ENCODE measurements at places on chromosomes 6 and 20.

GRCh38 chr6:74073999-74074398 lies 378.0 kb downstream of the CD109 start:
- no peak for DNase-seq

GRCh38 chr6:10730254-10730653 lies 7.4 kb downstream of the TMEM14C start:
- no peak for DNase-seq

DNA sequence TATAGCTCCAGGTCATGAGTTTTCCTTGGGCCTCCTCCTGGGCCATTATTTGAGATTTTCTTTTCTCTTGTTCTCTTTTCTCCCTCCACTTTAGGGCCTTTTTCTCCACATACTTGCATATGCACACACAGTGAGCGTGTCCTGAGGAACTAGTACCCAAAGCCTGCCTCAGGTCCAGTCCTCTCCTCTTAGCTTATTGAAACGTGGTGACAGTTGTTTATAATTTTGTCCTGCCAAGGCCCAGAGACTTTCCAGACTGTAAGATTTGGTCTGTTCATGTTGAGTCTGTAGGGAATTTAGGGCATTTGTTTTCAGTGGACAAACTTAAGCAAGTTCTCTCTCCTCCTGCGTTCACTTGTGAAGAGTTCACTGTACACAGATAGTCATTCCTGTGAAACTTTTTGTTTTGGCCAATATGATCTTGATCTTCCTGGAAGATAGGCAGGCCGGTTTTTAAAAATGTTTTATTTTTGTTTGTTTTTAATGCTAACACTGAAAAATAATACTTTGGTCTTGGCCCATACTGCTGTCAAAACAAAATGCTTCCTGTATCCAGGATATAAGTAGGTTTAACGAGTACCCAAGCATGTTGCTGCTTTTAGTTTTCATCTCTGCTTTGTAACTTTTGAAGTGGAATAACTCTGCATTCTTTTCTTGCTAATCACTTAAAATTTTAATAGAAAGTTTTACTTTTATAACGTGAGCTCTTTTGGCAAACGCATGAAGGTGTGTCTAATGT lies 20.7 kb downstream of the LRRC1 start:
- no peak for DNase-seq

GRCh38 chr20:6590891-6591637 lies 176.4 kb upstream of the BMP2 start:
- no peak for DNase-seq

GRCh38 chr6:121351916-121352315 lies 17.6 kb upstream of the TBC1D32 start:
- DNase-seq = no peak

DNA sequence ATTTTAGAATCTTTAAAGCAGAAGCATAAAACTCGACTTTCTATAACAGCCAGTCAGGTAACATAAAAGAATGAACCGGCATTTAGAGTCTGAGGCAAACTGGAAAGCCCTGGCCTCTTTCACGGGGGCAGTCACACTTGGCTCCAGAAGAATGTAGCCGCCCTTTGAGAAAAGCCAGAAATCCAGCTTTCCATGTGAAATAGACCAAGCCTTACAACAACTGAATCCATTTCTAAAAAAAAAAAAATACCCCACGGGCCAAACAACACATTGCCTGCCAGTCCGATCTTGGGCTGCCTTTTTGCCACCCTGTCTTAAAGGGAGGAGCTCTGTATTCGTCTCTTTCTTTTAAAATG lies 252.9 kb upstream of the TAB2 start:
- DNase-seq = no peak

GRCh38 chr6:93794166-93794565 lies 374.8 kb upstream of the EPHA7 start:
- no peak for DNase-seq

DNA sequence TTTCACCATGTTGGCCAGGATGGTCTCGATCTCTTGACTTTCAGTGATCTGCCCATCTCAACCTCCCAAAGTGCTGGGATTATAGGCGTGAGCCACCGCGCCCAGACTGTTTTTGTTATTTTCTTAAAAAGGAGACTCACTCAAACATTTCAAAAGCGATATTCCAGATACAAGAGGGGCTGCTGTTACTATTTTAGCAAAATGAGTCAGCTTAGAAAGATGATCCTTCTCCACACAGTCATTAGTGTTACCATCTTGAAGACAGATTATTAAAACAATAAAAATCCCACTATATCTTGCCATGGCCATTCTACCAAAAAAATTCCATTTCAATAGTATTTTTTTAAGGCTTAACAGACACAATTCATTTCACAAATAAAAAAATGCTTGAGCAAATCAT lies 102.8 kb downstream of the PREP start:
- DNase-seq = no peak

DNA sequence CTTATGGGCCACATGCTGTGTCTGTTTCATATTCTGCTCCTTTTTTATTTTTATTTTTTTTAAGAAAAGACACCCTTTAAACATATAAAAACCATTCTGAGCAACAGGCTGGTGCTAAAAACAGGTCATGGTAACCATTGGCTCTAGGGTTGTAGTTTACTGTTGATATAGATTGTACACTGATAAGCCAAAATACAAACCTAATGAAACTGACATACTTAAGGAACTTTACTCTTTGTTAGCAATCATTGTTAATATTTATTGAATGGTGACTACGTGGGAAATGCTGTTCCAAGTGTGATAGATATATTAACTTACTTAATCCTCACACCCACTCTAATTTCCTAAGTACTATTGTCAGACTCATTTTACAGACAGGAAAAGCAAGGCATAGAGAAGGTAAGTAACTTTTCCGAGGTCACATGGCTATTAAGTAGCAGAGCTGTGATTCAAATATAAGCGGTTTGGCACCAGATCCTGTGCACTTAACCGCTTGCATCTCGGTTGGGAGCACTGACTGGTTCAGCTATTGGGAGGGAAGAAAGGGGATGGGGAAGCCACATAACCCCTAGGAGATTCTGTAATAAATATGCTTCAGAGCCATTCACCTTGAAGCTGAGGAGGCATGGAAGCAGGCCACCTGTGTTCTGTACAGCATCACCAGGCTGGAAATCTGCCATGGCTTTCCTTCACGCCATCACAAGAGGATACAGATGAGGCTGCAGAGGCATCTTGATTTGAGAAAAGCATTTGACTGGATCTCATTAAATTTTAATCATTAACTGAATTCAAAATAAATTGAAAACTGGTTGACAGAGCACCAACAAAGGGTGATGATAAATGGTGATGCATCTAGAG lies 4.9 kb downstream of the TRAF3IP2 start:
- no peak for DNase-seq

- no peak for DNase-seq
Observed at GRCh38 chr20:7113577-7114466, 346.3 kb downstream of the BMP2 start.

GRCh38 chr6:121876721-121877120 lies 441.3 kb downstream of the GJA1 start:
- no peak for DNase-seq

GRCh38 chr20:64139199-64140060 lies 24.8 kb upstream of the MYT1 start:
- no peak for DNase-seq

GRCh38 chr20:23536328-23536974 lies 31.8 kb downstream of the CST9L start:
- DNase-seq = no peak

- DNase-seq = no peak
Observed at GRCh38 chr6:142568857-142569597, 267.2 kb downstream of the ADGRG6 start.

DNA sequence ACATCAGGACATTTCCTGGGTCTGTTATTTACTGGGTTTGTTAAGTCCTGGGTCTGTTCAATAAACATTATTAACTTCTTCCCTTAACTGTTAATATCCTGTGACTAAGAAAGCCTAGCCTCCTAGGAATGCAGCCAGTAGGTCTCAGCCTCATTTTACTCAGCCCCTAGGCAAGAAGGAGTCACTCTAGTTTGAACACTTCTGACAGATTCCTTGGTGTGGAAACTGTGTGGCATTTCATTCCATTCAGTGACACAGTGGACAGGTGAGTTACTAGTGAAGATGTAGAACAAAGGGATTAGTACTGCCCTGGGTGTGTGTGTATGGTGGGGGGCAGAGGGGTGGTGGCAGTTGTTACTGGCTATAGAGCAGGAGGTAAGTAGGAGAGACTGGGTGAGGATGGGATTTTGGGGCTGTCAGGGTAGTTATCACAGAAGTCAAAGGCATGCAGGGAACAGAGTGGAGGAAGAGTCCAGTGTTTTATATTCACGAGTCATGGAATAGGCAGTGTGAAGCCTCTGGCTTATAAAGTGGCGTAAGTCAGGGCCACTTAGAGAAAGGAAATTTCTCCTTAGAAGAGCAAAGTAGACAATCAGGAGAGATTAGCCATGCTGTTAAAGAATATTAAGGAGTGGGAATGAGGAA lies 28.4 kb downstream of the RNF182 start:
- no peak for DNase-seq

GRCh38 chr6:106890447-106890846 lies 84.1 kb downstream of the CD24 start:
- DNase-seq = no peak

DNA sequence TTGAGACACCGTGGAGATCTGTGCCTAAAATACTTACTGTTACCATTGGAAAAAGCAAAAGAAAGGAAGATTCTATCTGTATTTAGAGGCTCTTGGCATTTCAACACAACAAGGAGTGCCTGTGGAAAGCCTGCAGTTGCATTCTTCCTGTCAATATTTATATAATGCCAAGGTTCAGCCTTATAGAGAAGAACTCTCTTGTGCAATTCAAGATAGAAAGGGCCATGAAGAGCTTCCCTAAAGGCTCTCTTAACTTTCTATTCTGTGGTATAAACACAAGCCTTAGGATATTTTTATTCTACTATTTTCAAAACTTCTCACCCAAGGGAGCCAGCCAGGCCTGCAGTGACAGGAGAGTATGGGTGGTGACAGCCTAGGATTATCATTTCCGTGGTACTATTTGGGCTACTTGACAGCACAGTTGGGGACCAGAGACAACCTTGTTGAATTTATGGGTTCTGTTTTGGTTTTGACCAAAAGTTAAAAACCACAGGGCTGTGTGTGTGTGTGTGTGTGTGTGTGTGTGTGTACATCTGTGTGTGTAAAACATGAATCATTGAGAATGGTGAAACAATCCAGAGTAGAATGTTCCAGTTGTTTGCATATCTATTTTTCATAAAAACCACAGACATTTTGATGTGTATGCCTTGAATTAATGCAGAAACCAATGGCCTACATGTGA lies 700.9 kb upstream of the SLC35B3 start:
- no peak for DNase-seq

DNA sequence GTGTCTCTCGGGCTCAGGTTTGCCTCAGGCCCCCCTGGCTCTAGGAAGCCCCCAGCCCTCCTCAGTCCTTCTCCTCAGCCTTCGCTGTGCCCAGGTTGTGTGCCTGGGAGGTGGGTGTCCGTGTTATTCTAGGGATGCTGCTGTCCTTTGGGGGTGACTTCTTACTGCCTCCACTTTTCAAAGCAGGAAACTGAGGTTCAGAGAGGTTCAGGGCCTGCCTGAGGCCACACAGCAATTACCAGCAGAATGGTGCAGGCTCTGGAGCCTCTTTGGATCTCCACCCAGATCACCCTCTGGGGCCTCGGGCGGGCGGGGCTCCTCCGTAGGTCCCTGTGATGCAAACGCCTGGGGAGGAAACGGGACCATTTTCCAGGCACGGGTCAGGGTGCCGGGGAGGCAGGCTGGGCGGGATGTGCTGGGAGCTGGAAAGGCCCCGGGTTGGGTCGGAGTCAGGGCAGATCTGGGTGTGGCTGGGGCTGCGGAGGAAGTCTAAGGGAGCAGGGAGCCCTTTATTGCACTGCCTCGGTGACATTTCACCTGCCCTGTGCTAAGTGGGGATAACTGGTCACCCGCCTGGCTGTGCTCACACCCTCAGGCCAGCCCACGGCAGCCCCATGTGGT lies 23.2 kb downstream of the GATA5 start:
- DNase-seq = no peak

DNA sequence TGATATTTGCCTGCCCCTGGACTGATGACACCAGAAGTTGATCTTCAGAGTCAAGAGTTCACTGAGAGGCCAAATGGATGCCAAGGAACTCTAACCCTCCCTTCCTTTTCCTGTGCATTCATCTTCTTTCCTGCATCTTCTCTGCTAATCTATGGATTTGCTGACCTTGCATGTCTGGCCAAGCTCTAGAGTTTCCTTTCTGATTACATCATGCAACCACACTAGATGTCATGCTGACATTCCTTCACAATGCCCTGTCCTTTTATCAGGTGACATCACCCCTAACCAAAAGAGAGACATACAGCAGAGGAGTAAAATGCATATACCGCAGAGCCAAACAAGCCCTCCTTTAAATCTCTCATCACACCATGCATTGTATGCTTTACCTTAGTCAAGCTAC lies 487.6 kb downstream of the TFAP2A start:
- no peak for DNase-seq

- no peak for DNase-seq
Observed at GRCh38 chr20:19397666-19398065, 185.2 kb downstream of the SLC24A3 start.

DNA sequence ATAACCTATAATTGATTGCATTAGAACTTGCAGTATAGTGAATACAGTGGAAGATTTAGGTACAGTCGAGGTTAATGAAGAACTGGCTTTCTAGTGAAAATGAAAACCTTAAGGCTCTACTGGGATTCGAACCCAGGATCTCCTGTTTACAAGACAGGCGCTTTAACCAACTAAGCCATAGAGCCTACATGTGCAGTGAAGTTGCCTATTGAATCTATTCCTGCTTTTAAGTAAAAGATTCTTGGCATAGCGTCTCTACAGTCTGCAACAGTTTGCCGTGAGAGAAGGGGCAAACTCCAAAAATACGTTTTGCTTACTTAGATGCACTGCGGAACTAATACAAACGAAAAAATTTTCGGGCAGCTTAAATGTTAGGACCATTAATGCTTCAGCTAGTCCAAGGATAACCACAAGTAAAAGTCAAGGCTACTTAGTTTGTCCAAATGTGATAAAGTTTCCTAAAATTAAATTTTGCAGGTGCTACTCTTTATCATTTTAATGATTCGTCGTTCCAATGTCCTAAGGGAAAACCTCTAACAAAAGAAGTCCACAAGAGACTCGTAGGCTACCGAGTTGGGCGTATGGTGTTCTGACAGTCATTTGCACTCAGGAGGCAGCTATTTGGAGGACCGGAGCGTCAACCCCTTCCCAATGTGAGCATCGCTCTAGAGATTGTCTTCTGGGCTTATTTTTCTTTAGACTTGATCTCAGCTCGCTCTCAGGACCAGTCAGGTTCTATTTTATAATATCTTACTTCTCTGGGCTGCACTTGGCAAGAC lies 31.3 kb upstream of the ZSCAN23 start:
- DNase-seq = no peak

DNA sequence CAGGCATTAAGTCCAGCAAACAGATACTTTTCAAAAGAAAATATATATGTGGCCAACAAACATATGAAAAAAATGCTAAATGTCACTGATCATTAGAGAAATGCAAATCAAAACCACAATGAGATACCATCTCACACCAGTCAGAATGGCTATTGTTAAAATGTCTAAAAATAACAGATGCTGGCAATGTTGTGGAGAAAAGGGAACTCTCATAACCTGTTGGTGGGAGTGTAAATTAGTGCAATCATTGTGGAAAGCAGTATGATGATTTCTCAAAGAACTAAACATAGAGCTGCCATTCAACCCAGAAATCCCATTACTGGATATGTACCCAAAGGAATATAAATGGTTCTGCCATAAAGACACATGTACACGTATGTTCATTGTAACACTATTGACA lies 20.6 kb downstream of the KCNQ5 start:
- no peak for DNase-seq
